ENCODE measurements at places on chromosomes 12 and 14.
A peak's percentile ranks its signal among the peaks of the same experiment; 100 is the strongest.

DNA sequence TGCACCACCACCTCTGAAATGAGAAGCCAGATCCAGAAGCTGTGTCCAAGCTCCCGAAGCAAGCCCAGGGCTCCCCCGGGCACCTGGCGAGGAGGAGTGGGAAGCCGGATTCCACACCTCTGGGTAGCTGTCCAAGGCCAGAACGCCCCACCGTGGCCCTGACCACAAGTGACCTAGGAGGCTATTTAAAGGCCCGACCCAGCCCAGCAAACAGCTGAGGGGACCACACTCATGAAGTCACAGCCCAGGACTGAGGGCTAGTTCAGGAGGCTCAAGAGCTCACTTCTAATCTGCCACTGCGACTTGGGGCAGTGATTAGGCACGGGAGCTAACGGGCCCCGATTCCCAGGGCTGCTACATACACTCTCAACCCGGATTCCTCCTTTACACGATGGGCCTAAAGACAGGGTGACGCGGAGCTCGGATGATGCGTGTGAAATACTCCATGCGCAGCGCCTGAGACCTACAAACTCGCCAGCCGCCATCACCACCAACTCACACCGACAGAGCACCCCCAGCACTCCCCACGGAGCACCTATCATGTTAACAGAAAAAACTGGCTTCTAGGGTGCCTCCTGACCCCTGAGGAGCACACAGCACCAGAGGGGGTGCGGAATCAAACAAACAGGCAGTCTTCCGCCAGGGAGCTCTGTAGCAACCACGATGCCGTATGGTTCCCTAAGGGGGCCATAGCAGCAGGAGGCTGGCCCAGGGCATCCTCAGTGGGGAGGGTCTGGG is 84.0 kb upstream of the GPR68 start:
- no peak for DNase-seq

DNA sequence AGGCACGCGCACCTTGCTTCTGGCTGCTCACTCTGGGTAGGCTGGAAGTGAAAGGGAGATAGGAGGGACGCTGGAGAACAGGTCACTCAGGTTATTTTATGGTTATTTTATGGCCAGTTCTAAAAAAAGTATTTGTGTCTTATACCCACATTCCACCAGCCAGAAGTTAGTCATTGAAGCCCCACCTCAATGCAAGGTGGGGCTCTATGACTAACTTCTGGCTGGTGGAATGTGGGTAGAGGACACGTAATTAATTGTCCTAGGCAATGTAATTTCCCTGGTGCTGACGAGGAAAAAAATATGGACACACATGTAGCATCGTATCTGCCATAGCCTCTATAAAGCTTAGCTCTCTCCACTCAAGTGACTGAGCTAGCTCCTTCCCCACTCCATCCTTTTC is 104.9 kb downstream of the PDZRN4 start:
- no peak for DNase-seq

DNA sequence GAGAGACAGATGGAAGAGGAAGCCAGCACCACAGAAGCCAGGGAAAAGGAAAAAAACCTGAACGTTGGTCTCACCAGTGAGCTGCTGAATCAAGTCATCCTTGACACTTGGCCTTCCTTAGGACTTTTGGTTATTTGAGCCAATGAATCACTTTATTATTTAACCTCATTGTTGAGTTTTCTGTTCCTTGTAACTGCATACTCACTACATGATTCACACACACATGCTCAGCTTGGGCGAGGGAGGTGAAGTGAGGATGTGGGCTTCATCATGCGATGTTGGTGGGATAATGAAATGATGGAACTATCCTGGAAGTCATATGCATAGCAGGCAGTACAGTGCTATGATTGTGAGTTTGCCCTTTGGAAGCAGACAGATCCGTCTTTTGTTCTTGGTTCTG is 40.6 kb upstream of the RPH3A start:
- DNase-seq = no peak

- no peak for DNase-seq
These were observed 167.1 kb downstream of the TSPAN9 start for GRCh38 chr12:3244219-3244750.

DNA sequence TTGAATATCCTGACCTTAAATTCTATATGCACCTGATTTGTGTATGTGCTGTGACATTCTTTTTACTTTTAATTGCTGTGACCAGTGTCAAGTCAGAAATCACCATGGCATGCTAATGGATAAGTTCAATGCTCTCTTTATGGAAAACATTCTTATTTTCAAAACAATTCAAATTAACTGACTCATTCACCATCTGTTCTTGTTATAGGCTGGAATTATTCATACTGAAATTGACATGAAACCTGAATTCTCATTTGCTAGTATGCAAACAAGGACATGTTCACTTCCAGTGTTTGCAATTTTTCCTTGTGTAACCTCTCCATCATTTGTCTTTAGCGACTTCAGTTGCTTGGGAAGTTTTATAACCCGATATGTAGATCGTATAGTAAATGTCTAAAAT is at the start of gene TAS2R30:
TSS of gene TAS2R30 (minus strand) at position 340 of the 400 bp plus-strand sequence. CDS start 400 bp downstream, outside the sequence.
- DNase-seq = peak; percentile 11

DNA sequence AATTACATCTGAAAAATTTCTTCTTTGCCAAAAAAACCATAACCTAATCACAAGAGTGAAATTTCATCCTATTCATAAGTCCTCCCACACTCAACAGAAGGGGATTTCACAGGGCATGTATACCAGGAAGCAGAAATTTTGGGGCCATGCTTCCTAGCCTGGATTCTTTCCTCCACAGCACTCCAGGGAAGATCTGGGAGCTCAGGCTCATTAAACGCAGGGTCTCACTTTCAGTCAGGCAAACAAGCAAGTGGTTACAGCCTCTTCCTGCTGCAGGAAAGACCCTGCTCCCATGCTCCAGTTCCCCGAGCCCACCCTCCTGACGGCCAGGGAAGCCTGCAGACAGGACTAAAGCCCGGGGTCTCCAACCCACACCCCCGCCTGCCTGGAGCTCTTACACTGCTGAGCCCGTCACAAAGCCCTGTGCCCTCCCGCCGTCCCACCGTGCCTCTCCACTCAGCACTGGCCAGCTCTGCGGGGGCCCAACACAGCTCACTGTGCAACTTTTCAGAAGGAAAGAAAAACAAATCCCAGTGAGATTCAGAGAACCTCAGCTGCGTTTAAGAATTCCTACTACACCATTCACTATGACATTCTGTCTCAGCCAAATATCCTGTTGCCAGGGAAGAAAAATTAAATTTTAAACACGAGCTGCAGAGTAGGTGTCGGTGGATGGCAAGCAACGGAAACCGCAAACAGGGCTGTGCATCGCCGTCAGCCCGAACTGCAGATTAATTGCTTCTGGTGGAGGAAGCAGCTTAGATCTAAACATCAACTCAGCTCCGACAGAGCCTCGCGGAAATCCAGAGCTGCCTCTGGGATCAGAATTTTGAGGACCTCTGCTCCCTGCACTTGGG is 106.7 kb upstream of the SFSWAP start:
- DNase-seq = no peak

DNA sequence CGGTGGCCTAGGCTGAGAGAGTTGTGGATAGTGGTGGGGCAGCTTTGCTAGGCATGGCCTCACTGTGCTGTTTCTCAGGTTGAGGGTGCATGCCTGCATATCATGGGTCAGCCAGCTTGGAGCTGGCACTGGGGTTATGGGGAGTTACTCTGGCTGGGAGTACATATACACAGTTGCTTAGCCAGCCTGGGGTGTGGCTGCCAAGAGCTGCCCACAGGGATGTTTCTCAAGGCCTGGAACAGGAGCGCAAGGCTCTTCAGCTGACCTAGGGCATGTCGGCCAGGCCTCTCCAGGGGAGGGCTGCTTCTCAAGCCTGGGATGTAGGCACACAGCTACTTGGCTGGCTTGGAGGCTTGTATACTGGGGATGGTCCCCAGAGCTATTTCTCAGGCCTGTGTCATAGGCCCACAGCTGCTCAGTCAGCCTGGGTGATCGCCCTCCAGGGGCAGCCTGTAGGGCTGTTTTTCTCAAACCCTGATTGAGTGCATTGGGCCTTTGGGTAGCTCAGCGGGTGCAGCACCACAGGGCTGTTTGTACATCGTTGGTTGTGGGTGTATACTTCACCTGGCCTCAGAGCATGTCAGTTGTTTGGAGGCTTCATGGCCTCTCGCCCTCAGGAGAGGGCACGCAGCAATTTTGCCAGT is 114.9 kb downstream of the METTL25 start:
- DNase-seq = no peak

- no peak for DNase-seq
These were observed 325.6 kb downstream of the NUAK1 start for GRCh38 chr12:105813201-105813600.

- DNase-seq = no peak
These were observed 26.5 kb upstream of the CORO1C start for GRCh38 chr12:108757856-108758255.

- no peak for DNase-seq
These were observed 4.4 kb upstream of the FAM186B start for GRCh38 chr12:49609875-49610154.

GRCh38 chr12:12319451-12320183 is 30.4 kb downstream of the MANSC1 start:
- DNase-seq = no peak

DNA sequence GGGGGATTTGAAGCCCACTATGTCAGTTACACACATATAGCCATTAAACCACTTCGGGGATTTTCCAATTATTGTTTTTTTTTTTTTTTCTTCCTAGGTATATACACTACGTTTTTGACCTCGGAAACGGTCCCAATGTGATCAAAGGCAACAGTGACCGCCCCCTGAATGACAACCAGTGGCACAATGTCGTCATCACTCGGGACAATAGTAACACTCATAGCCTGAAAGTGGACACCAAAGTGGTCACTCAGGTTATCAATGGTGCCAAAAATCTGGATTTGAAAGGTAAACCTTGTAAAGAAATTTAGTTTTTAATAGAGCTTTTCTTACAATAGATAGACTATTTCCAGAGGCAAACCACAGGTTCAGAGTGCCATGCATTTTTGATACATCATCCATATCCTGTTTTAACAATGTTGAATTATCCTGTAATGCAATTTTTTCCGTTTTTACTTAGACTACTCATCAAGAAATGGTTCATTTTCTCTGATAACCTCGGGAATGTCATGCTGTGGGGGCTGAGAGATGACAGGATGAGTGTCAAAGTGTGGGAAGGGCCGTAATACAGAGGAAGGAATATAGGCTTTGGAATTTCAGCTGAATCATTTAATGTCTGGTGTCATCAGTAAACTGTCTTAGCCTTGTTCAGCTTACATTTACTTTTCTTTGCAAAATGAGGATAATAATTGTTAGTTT is 797.1 kb downstream of the NRXN3 start:
- DNase-seq = no peak

GRCh38 chr12:92289629-92290349 is 144.1 kb upstream of the BTG1 start:
- peak; percentile 97 for DNase-seq

Measured in NCI-H526 treated with DMSO at 0.1 percent for 48 hours (cell line).